ENCODE measurements at places on chromosomes 12 and 14. TPM values are rescaled to one million over a fixed set of nuclear protein-coding genes. Genes with fewer than 3 reads are reported as not detected.

LHX5 gene
- total RNA-seq, result not detected

- no peak overlapping the region for H3K4me3 ChIP-seq
- H3K27me3 ChIP-seq, result peaks cover 56% of the 10 kb centered on the region
- H3K27ac ChIP-seq, result no peak overlapping the region
- no peaks in the 10 kb centered on the region for H3K4me1 ChIP-seq
Observed at GRCh38 chr14:90140298-90140955, 78.6 kb downstream of the KCNK13 start.

- no peak overlapping the region for H3K27ac ChIP-seq
- H3K36me3 ChIP-seq, result no peaks in the 10 kb centered on the region
- H3K4me1 ChIP-seq, result no peaks in the 10 kb centered on the region
Observed at GRCh38 chr14:101583715-101584054, 22.4 kb downstream of the DIO3 start.

- H3K4me3 ChIP-seq, result no peak overlapping the region
- H3K36me3 ChIP-seq, result no peaks in the 10 kb centered on the region
- no peaks in the 10 kb centered on the region for H3K4me1 ChIP-seq
- H3K27ac ChIP-seq, result no peak overlapping the region
- H3K27me3 ChIP-seq, result no peaks in the 10 kb centered on the region
Observed at GRCh38 chr12:30423330-30423729, 272.3 kb downstream of the IPO8 start.

DNA sequence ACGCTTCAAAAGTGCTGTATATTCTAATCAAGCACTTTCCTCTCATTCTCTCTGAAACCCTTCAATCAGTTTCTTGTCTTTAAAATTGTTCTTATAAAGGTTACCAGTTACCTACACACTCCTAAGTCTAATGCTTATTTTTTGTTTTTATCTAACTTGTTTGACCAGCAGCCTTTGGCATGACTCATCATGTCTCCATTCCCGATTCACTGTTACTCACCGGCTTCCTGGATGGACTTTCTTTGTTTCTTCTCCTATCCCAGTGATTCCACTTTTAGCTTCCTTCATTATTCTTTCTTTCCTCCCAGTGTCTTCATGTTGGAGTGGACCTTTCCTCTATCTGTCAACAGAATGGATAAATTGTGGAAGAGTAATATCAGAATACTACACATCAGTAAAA, 368.6 kb upstream of the CCDC196 start:
- no peak overlapping the region for H3K27ac ChIP-seq
- DNase-seq, result no peak
- H3K36me3 ChIP-seq, result no peaks in the 10 kb centered on the region
- H3K27me3 ChIP-seq, result peaks cover 24% of the 10 kb centered on the region
- H3K4me3 ChIP-seq, result no peak overlapping the region
